ENCODE measurements at places on chromosomes 1 and 21.

- DNase-seq: no peak
These were observed 115.0 kb downstream of the UBE2U start for GRCh38 chr1:64318428-64318827.

DNA sequence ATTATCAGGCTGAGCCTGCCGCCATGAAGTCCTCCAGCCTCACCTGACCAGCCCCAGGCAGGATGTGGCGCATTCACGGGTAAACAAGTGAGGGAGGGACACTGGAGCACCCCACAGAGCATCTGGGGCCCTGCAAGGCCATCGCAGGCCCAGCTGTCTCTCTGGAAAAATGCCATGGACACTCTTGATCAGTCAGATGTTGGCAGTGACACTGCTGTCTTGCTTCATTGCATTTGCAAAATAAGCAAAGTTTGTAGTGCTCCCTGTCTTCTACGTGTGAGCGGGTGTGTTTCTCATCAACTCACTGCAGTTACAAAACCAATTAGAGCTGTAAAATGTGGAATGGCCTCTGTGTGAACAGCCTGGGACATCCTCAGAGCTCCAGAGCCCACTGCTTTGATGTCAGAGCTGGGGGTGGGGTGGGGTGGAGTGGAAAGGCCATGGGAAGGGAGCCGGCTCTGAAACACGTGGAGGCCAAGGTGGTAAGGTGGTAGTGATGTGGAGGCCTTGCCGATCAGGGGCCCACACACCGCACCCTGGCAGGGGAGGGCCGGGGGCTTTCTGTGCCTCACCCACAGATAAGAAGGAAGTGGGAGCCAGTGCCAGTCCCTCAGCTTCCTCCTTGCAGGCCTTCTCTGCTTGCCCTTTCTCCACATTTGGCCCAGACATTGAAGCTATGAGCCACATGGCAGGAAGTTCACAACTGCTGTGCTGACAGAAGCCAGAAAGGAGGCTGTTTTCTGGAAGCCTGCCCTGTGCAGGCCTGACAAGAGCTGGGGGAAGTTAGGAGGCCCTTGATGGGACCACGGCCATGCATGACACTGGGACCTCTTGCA is 254.9 kb downstream of the RHOU start:
- no peak for DNase-seq

GRCh38 chr1:233252441-233252840 is 43.1 kb downstream of the PCNX2 start:
- no peak for DNase-seq

GRCh38 chr1:226582966-226583365 is 34.4 kb downstream of the STUM start:
- no peak for DNase-seq

GRCh38 chr1:16324456-16324890 is 27.8 kb downstream of the FBXO42 start:
- DNase-seq: no peak

DNA sequence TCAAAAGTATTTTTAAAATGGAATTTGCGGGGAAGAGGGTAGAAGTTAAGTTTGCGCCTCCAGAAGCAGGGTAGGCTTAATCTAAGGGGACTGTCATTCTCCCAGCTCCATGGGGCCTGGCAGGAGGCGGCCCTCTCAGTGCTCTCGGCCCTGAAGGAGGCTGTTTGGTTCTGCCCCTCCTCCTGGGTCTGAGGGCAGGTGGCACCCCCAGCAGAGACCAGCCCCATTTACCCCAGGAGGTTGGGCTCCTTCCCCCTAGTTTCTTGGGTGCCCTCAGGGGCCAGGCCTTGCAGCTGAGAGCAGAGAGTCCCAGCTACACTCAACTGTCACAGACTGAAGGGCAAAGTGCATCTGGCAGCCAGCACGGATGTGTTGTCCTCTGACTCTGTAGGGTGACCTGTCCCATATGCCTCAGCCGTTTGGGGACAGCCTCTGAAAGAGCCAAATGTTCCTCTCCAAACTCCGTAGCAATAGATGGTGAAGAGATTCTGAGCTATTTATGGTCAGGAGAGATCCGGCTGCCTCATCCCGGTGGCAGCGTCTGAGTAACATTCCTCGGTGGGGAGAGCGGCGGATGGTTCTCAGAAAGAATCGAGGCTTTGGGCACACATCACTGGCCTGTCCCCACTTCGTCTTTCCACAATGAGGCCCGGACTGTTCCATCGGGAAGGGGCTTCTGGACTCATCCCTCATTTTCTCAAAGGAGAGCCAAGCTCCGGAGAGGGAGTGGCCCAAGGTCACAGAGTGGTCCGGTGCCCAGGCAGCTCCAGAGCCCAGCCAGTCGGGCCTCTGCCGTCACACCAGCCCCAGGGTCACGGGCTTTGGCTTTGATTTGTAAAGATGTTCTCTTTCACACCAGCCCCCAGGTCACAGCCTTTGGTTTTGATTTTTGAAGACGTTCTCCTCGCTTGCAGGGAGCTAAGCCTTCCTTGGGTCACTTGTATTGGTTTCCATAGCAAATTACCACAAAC is 424.2 kb upstream of the VAMP3 start:
- DNase-seq: no peak

- DNase-seq: no peak
These were observed 11.9 kb downstream of the TRIM11 start for GRCh38 chr1:228394571-228395394.

GRCh38 chr1:197768014-197768805 is 7.1 kb downstream of the DENND1B start:
- DNase-seq: no peak
